ENCODE measurements at places on chromosomes 6 and 20.

GRCh38 chr20:16129411-16129810, 443.8 kb downstream of the KIF16B start:
- DNase-seq, result no peak

GRCh38 chr6:149488815-149489214, 4.0 kb upstream of the ZC3H12D start:
- no peak for DNase-seq

DNA sequence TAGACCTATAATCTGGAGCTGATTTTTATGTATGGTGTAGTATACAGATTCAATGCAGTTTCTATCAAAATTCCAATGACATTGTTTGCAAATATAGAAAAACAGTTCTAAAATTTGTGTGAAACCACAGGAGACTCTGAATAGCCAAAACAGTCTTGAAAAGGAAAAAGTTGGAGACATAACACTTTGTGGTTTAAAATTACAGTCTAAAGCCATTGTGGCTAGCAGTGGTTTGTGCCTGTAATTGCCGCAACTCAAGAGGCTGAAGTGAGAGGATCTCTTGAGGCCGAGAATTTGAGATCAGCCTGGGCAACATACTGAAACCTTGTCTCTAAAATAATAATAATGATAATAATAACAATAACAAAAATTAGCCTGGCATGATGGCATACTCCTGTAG, 213.7 kb downstream of the CDKAL1 start:
- DNase-seq, result no peak

DNA sequence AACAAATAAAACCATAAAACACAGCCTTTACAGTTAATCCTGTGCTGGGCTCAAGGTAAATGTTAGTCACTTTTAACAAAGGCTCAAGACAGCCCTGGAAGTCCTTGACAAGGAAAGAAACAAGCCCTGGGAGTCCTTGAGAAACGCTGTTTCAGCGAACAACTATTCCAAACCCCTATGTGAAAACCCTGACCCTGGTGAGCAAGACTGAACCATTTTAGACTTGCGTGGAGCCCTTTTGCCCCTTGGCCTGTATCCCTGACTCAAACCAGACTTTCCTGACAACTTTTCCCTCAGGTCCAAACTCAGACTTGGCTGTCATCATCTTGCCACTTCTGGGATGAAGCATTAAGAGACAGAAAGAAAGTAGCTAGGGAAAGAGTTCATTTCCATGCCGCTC, 180.4 kb downstream of the AIG1 start:
- DNase-seq, result no peak

GRCh38 chr6:54737247-54737646, 109.3 kb upstream of the FAM83B start:
- DNase-seq, result no peak

- DNase-seq, result no peak
Measured at GRCh38 chr6:3208098-3208774, 19.2 kb downstream of the TUBB2B start.
